ENCODE measurements at places on chromosomes 3 and 15. TPM values are rescaled to one million over a fixed set of nuclear protein-coding genes. Genes with fewer than 3 reads are reported as not detected.

DBR1 gene
- 15.0 TPM for total RNA-seq

ADIPOQ gene
- under 0.01 TPM for total RNA-seq

PLCH1 gene
- total RNA-seq: 0.09 TPM

MYZAP gene
- 4.2 TPM for total RNA-seq

UBAP1L gene
- total RNA-seq: 0.90 TPM

TPRG1 gene
- 0.27 TPM for total RNA-seq

GP5 gene
- total RNA-seq: not detected

XRN1 gene
- total RNA-seq: 42.2 TPM

GASK1A gene
- total RNA-seq: 0.38 TPM

CFAP161 gene
- 0.63 TPM for total RNA-seq

ANKRD63 gene
- total RNA-seq: 0.09 TPM

PIGBOS1 gene
- total RNA-seq: 5.9 TPM

MAP6D1 gene
- 0.75 TPM for total RNA-seq

CHRNB4 gene
- total RNA-seq: not detected

CPNE4 gene
- total RNA-seq: not detected

GPR62 gene
- under 0.01 TPM for total RNA-seq

UBE2Q2 gene
- total RNA-seq: 38.6 TPM

GOLGA8G gene
- total RNA-seq: not detected

PLA2G4B gene
- total RNA-seq: 0.27 TPM

FAH gene
- 15.5 TPM for total RNA-seq

RETNLB gene
- total RNA-seq: not detected

B3GALNT1 gene
- total RNA-seq: 13.7 TPM

TICRR gene
- 2.6 TPM for total RNA-seq

IRAK2 gene
- total RNA-seq: 21.5 TPM

GOLGA8T gene
- not detected for total RNA-seq

TADA3 gene
- total RNA-seq: 28.4 TPM

RASGRP1 gene
- 0.85 TPM for total RNA-seq

NR1I2 gene
- 0.09 TPM for total RNA-seq

SCN5A gene
- total RNA-seq: 3.7 TPM

SUSD5 gene
- total RNA-seq: 1.9 TPM

SI gene
- total RNA-seq: not detected

PSTPIP1 gene
- 0.09 TPM for total RNA-seq

Measured in endothelial cell of coronary artery (primary cell).